ENCODE measurements at places on chromosomes 13 and 19. TPM values are rescaled to one million over a fixed set of nuclear protein-coding genes. Genes with fewer than 3 reads are reported as not detected.
A peak's percentile ranks its signal among the peaks of the same experiment; 100 is the strongest.

DNA sequence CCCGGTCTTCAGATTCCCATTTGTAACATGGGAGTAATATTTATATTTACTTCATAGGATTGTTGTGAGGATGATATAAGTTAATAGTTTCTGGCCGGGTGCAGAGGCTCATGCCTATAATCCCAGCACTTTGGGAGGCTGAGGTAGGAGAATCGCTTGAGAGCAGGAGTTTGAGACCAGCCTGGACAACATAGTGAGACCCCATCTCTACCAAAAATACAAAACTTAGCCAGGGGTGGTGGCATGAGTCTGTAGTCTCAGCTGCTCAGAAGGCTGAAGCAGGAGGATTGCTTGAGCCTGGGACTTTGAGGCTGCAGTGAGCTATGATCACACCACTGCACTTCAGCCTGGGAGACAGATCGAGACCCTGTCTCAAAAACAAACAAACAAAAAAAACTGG is 11.2 kb downstream of the CATSPERG start:
- H3K27me3 ChIP-seq, result no peaks in the 10 kb centered on the region
- no peaks in the 10 kb centered on the region for H3K36me3 ChIP-seq
- no peaks in the 10 kb centered on the region for H3K4me1 ChIP-seq
- no peak overlapping the region for H3K4me3 ChIP-seq

The IGFL3 gene
- total RNA-seq, result not detected

DNA sequence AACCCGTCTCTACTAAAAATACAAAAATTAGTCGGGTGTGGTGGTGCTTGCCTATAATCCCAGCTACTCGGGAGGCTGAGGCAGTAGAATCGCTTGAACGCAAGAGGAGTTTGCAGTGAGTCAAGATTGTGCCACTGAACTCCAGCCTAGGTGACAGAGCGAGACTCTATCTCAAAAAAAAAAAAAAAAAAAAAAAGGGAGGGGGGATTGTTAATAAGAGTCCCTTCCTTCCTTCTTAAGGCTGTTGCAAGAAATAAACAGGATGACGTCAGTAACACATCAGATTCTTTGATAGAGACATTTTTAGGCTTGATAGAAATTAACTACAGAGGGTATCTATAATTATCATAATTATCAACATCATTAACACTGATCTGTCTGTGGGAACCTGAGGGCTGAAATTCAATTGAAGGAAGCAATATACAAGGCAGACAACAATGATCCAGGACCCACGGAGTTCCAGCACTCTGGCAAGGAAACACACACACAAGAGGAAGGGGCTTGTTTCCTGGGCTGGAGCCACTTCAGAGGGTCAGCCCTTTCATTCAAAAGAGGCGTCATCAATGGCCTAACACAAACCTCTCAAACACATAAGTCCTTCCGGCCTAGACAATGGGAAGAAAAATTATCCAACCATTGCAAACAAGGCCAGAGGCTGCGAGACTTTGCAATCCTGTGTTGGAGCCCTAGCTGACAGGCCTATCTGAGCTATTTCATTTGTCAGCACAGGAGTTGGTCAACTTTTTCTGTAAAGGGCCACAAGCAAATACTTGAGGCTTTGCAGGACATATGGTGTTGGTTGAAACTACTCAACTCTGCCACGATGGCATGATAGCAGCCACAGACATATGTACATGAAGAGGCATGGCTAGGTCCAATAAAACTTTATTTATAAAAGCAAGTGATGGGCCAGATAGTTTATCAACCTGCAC is 105.2 kb downstream of the INSR start:
- no peaks in the 10 kb centered on the region for H3K36me3 ChIP-seq
- peaks cover 13% of the 10 kb centered on the region for H3K4me1 ChIP-seq
- H3K4me3 ChIP-seq, result no peak overlapping the region
- H3K27me3 ChIP-seq, result peaks cover 8% of the 10 kb centered on the region
- no peak for DNase-seq

The FGF22 gene
- total RNA-seq, result 0.84 TPM

GRCh38 chr13:63700350-63700749 is 2284.7 kb upstream of the PCDH20 start:
- no peaks in the 10 kb centered on the region for H3K36me3 ChIP-seq
- no peak overlapping the region for H3K27ac ChIP-seq

- no peaks in the 10 kb centered on the region for H3K27me3 ChIP-seq
- no peak for DNase-seq
- peaks cover 31% of the 10 kb centered on the region for H3K4me1 ChIP-seq
- H3K27ac ChIP-seq, result peak overlapping the region; percentile 4
Measured at GRCh38 chr13:50581586-50582196, 261.8 kb downstream of the DLEU7 start.

DNA sequence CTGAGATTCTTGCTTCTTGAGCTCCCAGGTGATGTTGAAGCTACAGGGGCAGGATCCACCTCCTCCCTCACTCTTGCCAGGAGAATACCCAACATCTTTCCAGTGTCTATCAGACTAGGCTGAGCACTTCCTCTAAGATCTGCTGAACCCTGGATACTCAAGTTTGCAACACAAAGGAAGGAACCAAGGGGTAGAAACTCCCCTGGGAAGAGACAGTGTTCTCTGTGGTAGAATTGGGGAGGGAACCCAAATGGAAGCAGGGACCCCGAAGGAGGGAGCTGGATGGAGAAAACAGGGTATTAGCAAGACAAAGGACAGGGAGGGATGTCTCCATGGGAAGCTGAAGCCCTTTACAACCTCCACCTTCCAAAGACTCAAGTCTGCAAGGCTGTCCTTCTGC is 117.6 kb downstream of the DNAJC15 start:
- H3K27ac ChIP-seq, result no peak overlapping the region
- H3K36me3 ChIP-seq, result no peaks in the 10 kb centered on the region

- peaks cover 12% of the 10 kb centered on the region for H3K4me1 ChIP-seq
- no peak for DNase-seq
- no peak overlapping the region for H3K4me3 ChIP-seq
Measured at GRCh38 chr13:110485604-110486003, 75.9 kb downstream of the RAB20 start.

GRCh38 chr19:13505761-13506470 is 363 bp downstream of the CACNA1A start:
- peaks cover 4% of the 10 kb centered on the region for H3K4me1 ChIP-seq
- peak; percentile 23 for DNase-seq
- H3K36me3 ChIP-seq, result no peaks in the 10 kb centered on the region
- peaks cover 95% of the 10 kb centered on the region for H3K27me3 ChIP-seq
